ENCODE measurements at places on chromosomes 4 and X.
A peak's percentile ranks its signal among the peaks of the same experiment; 100 is the strongest.

DNA sequence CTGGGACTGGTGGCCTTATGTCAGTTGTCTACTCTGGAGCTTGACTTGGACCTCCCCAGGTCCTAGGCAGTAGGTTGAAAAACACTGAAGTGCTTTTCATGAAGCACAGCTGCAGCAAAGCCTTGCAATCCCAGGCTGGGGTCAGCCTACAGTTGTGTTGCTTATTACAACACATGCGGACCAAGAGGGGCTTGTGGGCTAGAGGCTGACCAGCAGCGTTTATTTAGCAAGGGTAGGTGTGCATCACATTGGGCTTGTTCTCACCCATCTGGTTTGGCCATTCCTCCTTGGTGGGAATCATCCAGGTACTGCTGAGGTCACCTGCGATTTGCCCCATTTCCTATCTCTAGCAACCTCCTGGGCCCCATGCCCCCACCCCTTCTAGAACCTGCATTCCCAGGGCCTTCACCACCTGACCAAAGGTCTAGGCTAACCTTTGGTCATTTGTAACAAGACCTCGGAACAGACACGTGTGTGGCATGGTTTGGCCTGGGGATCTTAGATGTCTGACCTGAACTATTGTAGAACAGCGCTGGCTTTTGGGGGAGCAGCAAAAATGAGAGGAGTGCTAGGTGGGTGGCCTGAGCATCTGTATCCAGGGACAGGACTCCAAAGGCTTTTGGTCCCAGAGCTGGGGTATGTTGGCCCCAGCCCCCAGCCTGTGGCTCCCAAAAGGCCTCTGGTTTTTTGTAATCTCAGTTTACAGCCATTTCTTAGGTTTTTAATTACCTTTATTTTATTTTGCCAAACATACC, 3.0 kb downstream of the RPL10 start:
- DNase-seq = peak; percentile 66

GRCh38 chr4:87144356-87144755, 76.1 kb downstream of the KLHL8 start:
- no peak for DNase-seq

- no peak for DNase-seq
Observed at GRCh38 chr4:63492515-63492914, 916.7 kb downstream of the TECRL start.

DNA sequence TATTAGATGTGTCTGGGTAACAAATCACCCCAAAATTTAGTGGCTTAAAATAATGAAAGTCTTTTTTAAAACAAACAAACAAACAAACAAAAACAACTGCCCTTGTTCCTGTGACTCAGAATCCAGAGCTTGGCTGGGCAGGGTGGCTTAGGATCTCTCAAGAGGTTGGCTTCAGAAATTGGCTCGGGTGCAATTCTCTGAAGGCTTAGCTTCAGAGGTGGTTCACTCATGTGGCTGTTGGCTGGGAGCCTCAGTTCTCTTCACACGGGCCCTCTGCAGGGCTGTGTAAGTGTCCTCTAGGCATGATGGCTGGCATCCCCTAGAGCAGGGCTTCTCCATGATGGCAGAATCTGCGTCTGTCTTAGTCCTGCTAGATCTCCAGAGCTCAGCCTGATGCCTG, 179.9 kb upstream of the BCOR start:
- no peak for DNase-seq

GRCh38 chr4:123606336-123606735, 209.7 kb downstream of the SPRY1 start:
- no peak for DNase-seq

DNA sequence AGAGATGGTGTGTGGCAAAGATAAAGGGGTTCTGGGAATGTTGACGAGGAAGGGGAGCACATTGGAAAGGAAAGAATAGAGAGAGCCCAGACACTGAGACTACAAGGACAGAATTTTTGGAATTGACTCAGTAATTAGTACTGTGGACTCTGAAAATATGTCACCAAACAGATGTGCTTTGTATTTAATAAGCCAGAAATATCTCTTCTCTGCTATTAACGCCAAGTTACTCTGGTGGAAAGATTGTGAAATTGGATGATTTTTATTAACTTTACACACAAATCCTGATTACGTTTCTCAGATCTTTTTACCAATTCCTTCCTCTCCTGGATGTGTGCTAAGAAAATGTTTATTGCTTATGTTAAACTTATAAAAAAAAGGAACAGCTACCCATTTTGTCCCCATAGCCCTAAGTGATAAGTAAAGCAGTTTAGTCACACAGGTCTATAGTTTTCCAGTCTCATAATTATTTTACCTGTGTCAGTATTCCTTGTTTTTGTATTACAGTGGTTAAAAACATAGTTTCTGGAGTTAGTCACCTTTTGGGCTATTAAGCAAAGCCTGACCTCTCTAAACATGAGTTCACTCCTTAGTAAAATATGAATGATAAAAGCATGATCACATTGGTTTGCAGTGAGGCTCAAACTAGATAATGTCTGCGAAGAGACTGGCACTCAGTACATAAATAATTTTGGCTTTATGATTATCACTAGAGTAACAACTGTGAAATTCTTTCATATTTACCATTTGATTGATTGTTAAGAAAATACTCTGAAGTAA, 1068.3 kb downstream of the STIM2 start:
- DNase-seq = no peak

DNA sequence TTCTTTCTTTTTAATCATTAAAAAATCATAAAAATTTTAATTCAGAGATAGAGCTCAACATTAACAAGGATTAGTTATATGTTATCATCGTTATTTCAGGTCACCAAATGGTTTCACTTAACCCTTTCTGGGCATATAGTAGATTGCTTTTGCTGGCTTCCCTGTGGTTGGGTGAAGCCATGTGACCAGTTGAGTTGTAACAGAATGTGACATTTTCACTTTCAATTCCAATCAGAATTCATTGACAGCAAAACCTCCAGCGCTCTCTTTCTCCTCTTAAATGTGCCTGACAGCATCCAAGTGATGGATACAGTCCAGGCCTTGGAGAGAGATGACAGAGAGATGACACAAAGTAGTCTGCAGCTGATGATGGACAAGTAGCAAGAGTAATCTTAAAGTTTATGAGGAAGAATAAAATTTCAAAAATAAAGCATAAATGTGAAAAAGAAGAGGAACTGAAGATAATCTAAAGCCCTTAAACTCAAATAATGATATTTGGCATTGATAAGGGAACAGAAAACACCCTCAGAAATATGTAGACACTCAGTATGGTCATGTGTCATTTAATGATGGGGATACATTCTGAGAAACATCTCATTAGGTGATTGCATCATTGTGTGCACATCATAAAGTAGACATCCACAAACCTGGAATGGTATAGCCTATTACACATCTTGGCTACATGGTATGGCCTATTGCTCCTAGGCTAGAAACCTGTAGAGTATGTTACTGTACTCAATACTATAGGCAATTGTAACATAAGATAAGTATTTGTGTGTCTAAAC, 92.3 kb upstream of the QRFPR start:
- DNase-seq = no peak

GRCh38 chr4:141026900-141027299, 106.4 kb downstream of the RNF150 start:
- DNase-seq = no peak

- DNase-seq = no peak
Observed at GRCh38 chr4:45482346-45482745, 641.5 kb downstream of the GABRG1 start.

DNA sequence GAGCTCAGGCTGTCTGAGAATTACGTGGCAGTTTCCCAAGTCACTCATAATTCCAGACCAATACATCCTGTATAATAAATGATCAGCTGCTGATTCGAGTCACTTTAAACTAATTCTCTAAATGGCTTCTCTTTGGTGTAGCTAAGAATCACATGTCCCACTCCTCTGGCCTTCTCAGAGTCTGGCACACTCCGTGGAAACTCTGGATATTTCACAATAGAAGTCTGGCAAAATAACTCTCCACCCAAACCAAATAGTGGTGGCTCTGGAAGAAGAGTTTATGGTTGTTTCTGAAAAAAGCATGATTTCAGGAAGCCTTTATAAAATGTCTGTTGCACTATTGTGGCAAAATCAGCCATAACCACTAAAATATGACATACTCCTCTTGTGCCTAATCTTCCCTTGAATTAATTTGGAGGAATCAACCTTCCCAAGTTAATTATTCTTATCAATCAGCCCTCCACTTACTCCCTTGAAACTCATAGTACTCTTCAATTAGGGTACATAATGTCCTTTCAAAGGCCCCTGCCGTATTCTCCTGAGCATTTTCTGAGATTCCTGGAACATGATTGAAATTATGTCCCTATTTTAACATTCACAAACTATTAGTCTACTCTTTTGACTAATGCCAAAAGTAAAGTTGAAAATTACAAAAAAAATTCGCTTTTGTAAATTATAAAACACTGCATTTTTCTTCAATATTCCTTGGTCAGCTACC, 991.6 kb downstream of the FAT4 start:
- no peak for DNase-seq

- no peak for DNase-seq
Observed at GRCh38 chrX:11913001-11913400, 155.0 kb downstream of the MSL3 start.

DNA sequence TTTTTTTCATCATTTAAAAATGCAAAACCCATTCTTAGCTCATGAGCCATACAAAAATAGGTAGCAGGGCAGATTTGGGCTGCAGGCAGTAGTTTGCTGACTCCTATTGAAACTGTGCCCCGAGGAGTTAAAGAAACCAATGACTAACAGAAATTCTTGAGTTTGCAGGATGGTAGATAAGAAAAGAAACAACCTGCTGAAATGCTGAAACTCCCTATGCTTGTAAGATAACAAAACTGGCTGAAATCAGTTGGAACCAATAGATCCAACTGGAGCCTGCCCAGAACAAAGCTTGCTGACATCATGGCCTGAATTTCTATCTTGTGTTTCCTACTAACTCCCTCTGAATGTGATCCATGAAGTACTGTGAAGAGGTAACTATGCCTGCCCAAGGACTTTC, 68.6 kb downstream of the ANOS1 start:
- no peak for DNase-seq

Measured in activated T-cell treated with anti-CD3 and anti-CD28 coated beads, Interleukin-2, amount 50 U/mL, for 48 hours (primary cell).